Stimulated activated effector memory CD8-positive, alpha-beta T cell treated with anti-CD3 and anti-CD28 coated beads, Interleukin-12 subunit alpha, Interleukin-12 subunit beta, amount 100 ng/mL, for 72 hours (primary cell): ENCODE measurements at places on chromosomes 5 and 9.

DNA sequence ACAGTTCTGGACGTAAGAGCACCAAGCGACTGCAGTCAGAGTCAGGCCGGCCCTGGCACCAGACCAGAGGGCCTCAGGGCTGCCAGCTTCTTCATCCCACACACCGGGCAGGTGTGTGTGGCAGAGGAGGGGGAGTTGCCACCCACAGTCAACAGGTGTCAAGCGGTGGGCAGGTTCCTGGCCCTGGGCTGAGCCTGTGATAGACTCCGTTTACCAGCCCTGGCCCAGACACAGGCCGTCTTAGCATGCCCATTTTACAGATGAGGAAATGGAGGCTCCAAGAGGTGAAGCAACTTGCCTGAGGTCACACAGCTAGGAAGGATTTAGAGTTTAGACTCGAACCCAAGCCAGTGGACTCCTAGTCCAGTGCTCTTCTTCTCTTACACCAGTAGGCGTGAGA lies 71.8 kb downstream of the HMCN2 start:
- DNase-seq, result no peak

DNA sequence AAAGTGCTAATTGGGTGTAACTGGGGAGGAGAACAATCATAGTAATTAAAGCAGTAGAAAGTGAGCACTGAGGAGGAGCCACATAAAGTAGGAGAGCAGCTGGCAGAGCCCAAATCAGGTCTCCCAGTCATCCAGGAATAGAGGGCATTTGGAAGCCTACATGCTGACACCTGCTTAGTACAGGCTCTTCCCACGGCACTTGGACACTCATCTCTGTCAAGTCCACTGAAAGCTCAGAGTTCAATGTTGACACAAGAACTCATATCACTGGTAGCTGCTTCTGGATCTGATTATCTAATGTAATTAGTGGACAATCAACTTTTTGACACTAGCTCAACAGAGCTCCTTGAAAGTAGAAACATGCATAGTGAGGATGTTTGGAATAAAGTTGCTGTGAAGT lies 45.9 kb upstream of the PCSK1 start:
- DNase-seq, result no peak

- DNase-seq, result no peak
Observed at GRCh38 chr5:65790371-65791163, 68.6 kb downstream of the NLN start.

DNA sequence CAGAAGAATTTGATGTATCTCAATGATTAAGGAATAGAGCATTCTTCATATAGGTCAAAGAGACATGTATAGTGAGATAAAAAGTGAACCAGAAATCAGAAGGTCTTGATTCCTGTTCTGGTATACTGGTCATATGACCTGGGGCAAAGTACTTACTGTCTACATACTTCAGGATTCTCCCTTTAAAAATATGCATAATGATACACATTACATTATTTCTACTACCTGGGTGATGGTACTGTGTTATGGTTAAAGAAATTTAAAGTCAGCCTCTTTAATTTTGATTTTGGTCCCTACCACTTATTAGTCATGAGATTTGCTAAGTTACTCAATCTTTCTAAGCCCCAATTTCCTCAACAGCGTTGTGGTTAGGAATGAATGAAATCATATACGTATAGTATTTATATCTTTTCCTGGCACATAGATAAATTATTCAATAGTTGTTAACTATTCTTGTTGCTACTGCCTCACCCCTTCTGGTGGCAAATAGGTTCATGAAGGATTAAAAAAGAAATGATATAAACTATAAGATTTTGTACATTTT lies 984.1 kb downstream of the TLE4 start:
- no peak for DNase-seq

- no peak for DNase-seq
Observed at GRCh38 chr5:8954801-8955200, 591.1 kb downstream of the SEMA5A start.

GRCh38 chr5:175535796-175536195 lies 57.4 kb downstream of the SFXN1 start:
- no peak for DNase-seq

GRCh38 chr5:109694451-109694891 lies 4.7 kb downstream of the MAN2A1 start:
- no peak for DNase-seq

DNA sequence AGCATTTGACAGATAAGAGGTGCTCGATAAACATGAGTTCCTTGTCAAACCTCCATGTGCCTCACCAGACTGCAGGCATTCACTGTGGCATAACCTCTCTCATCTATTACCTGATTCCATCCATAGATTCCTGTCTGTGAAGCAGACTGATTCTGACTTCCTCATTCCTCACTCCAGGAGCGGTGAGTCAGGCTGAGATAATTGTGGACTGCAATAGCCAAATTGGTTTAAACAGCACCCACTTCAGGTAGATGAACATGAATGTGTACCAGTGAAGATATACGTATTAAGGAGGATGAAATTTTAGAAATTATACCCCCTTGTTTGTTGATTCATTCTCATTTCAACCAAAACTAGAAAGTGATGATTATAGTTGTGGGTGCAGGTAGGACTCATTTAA lies 391.2 kb downstream of the HINT1 start:
- DNase-seq, result no peak

- no peak for DNase-seq
Observed at GRCh38 chr5:122849771-122850170, 4.4 kb downstream of the SNX24 start.

DNA sequence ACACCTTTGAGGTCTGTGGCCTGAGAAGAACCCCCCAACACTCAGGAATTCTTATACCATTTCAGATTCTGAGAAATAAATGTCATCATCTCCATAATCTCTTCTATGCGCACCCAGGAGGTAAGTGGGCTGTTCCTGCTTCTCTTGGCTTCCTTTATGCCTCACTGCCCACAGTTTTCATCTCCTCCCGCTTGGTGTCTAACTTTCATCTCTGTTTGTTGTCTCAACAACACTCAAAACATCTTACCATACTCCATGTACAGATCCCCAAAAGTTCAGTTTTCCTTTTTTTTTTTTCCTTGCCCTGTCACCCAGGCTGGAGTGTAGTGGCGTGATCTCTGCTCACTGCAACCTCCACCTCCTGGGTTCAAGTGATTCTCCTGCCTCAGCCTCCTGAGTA lies 170.2 kb upstream of the FREM1 start:
- no peak for DNase-seq

GRCh38 chr5:19577882-19578281 lies 410.1 kb downstream of the CDH18 start:
- no peak for DNase-seq

- DNase-seq, result no peak
Observed at GRCh38 chr9:81673310-81673709, 16.0 kb downstream of the TLE1 start.

GRCh38 chr5:145960848-145961600 lies 24.6 kb downstream of the SH3RF2 start:
- no peak for DNase-seq

GRCh38 chr9:14242150-14242805 lies 71.7 kb downstream of the NFIB start:
- DNase-seq, result no peak

GRCh38 chr5:157718519-157718918 lies 12.7 kb upstream of the THG1L start:
- no peak for DNase-seq

DNA sequence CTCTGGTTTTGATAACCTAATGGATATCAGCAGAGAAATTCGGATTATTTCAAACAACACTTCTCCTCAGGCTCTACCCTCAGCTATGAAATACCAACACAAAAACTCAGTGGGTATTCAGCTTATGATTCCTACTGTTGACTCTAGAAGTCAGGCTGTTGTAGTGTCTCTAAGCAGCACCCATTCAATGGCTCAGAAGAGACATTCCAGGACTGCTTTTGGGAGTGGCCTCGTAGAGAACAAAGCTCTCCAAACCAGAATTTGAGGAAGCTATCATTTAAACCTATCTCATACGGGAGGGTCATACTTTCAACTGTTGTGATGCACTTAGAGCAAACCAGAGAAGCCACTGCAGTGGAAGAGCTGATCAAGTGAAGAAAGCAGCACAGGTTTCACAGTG lies 34.1 kb downstream of the ETF1 start:
- no peak for DNase-seq

GRCh38 chr5:151495320-151495719 lies 47.9 kb downstream of the SLC36A1 start:
- DNase-seq, result no peak

- no peak for DNase-seq
Observed at GRCh38 chr5:125219710-125220109, 473.3 kb upstream of the ZNF608 start.

GRCh38 chr9:80157561-80157983 lies 585.8 kb downstream of the TLE4 start:
- DNase-seq, result no peak

- DNase-seq, result no peak
Observed at GRCh38 chr5:21152611-21153010, 1164.6 kb upstream of the CDH18 start.

GRCh38 chr5:111556501-111556900 lies 44.2 kb upstream of the STARD4 start:
- DNase-seq, result no peak

DNA sequence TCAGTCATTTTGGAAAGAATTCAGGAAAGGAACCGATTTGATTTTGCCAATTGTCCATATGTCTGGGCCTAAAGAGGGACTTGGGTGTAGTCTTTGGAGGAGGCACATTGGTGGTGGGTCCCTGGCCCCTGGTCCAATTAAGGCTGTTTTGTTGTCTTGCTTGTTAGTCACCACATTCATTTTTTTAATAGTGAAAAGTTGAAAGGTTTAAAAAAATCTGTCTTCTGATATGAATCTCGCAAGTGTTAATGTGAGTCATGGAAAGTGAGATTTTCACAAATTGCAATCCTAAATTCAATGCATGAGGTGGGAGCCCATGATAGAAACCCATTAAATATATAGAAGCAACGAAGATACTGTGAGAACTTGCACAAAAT lies 165.9 kb upstream of the OTULINL start:
- peak; percentile 68 for DNase-seq

DNA sequence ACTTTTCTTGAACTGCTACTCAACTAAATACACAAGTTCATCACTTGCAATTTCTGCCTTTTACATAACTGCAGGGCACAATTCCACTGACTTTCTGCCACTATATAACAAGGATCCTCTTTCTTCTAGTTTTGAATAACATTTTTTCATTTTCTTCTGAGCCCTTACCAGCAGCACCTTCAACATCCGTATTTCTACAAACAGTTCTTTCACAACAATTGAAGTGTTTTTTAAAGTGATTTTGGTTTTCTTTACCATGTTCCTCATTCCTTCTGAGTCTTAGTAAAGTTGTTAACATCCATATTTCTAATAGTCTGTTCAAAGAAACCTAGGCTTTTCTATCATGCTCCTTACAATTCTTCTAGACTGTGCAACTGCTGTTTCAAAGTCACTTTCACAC lies 127.2 kb upstream of the PITX1 start:
- DNase-seq, result no peak

- DNase-seq, result no peak
Observed at GRCh38 chr9:94825611-94825958, 99.1 kb downstream of the AOPEP start.

GRCh38 chr5:133521801-133522200 lies 90.5 kb downstream of the FSTL4 start:
- DNase-seq, result no peak

DNA sequence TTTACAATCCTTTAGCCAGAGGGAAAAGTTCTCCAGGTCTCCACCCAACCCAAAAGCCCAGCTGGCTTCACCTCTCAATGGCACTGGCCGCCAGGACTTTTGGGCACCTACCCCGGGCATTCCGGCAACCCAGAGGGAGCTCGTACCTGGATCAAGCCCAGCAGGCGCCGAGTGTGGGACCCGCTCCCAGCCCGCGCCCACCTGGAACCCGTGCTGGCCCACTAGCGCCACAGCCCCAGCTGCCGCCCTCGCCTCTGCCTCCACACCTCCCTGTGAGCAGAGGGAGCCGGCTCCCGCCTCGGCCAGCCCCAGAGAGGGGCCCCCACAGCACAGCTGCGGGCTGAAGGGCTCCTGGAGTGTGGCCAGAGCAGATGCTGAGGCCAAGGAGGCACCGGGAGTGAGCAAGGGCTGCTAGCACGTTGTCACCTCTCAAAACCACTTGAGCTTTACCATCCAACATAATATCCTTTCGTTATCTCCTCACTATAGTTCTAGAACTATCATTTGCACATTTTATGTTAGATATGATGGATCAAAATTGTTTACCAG lies 69.7 kb downstream of the GCNT1 start:
- DNase-seq, result no peak

DNA sequence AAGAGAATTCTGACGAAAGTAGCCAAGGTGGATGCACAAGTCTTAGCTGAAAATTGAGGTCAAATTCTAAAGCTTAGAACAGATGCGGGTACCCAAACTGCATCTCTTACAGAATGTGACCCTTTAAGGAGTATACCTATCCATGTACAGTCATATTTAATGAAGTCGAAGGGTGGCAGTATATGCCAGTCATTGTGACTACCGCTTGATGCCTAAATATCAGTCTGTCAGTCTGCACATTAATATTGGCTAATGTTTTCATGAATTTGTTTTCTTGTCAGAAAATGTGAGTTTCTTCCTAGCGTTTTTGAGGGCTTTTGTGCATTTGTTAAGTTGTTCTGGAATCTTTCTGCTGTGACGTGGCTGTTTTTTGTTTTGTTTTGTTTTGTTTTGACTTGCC lies 264.5 kb upstream of the ELAVL2 start:
- DNase-seq, result no peak

GRCh38 chr9:82781921-82782392 lies 281.0 kb downstream of the RASEF start:
- no peak for DNase-seq

DNA sequence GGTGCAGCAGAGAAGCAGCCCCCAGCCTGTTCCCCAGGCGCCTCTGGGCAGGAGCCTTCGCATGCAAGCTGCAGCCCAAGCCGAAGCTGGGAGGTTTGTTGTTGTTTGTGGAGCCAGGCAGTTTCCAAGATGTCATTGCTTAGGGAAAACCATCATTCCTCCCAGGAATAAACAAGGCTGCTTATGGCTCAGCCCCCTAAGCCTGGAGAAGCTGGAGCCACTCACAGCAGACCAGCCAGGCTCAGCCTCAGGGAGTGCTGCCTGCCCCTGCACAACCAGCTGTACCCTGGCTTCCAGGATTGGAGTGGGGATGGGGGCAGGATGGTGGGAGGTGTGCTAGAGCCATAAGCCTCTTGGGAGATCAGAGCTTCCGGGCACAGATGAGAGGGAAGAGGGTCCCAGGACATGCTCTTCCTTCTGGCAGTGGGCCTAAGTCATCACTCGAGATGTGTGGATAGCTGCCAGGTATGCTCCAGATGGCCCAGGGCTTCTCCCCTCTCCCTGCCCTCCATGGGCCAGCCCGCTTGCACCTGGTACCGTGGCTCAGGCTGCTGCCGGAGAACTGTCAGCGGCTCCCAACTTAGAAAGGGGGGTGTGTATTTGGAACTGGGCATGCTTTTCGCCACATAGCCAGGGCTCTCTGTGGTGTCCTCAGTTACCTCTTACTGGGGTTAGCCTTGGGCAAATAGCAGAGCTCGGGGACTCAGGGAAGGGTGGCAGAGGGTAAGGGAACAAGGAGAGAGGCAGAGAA lies 105.2 kb downstream of the RGS3 start:
- DNase-seq, result no peak
